ENCODE measurements at places on chromosomes 2 and 18.

- DNase-seq = no peak
These were observed 287.4 kb downstream of the PRKCE start for GRCh38 chr2:45938649-45939511.

DNA sequence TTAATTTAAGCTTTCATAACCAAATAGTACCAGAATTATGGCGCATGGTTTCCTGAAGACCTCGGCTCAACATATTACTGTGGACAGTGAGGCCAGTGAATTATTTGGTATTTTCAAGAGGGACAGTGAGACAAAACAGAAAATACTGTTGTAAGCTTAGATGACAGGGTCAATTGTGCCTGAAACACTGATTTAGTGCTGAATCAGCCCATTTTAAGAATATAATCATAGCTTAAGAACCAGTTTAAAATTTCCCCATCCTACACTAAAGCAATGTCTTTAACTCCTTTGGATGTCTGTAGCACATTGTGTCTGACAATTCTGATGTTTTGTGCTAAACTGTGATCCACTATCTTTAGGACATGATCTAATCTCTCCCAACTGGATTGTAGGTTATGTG is 4.6 kb downstream of the ITGA6 start:
- DNase-seq = no peak

DNA sequence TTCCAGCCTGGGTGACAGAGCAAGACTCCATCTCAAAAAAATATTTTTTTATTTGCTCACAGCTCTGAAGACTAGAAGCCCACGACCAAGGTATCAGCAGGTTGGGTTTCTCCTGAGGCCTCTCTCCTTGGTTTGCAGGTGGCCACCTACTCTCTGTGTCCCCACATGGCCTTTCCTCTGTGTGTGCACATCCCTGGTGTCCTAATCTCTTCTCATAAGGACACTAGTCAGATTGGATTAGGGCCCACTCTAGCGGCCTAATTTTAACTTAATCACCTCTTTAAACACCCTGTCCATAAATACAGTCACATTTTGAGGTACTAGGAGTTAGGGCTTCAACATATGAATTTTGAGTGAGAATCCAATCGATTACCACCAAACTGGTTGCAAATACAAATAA is 2.0 kb upstream of the RAB3GAP1 start:
- no peak for DNase-seq

GRCh38 chr2:16973586-16974286 is 308.1 kb upstream of the CYRIA start:
- no peak for DNase-seq

DNA sequence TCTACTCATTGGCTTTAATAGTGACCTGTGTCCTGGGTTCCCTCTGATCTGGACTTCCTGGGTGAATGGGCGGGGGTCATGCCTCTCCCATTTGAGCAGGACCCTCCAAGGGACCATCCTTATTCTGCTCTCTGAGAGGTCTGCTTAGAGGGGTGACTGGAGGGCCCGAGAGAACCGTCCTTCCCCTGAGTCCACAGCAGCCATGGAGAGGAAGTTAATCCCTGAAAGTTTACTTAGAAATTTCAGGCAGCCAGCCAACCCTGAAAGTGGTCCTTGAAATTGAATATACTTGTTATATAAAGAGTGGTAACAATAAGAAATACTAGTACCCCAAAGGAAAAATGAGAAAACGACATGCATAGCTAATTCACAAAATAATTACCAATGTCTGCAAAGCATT is 226.1 kb downstream of the DYSF start:
- no peak for DNase-seq

DNA sequence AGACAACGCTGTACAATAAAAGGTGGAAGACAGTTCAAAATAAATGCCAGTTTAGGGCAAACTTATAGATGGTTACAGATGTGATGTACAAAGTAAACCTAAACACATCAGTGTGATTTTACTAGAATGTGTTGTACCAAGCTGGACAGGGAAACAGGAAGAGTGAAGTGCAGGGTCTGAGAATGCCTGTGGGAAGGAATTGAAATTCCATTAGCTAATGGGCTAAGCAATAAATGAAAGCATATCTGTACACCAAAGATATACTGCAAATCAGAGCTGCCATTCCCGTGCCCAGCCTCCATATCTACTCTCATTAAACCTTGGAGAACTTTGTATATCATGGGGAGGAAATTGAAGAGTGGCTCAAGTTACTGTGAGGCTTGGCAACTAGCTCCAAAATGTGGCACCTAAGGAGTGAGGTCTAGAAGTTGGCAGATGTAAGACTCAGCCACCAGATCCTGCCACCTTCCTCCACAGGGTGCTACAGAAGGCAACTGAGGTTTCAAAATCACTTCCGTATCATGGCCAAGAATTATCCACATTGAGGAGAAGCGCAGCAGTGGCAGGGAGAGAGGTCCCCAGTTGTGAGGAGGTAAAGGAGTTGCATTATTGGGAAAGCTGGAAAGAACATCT is 277.8 kb downstream of the TCF4 start:
- no peak for DNase-seq

DNA sequence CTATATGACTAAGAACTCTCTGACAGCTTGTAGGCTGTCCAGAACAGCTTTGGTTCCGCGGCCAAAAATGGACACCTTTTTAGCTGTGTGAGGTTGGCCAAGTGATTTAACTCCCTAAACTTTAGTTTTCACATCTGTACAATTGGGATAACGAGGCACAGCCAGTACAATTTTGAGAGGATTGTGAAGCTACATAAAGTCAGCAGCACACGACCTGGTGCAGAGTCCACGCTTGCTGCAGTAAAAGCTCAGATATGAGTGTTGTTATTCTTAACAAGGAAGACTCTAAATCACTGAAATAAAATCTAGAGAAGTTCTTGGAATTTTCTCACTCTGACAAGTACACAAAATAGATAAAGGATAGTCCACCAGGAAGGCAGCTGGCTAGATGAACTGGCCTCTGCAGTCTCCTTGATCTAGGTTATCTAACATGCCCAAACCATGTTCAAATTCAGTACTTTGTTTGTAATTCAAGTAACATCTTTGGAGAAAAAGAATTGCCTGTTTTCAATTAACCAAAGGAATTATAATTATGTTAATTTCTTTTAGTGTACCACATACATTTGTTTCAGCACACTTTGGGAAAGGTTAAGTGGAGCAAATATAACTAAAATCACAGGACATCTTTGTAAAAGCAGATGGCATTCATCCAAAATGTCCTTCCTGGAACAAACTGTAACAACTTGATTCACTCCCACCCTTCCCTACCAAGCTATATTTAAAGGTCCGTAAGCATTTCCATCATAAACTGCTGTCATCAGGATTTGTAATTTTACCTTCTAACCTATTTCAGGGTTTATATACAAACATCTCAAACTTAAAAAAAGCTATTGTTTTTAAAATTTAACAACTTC is 201.7 kb upstream of the STK17B start:
- DNase-seq = no peak

GRCh38 chr2:176774766-176775451 is 437.7 kb upstream of the HNRNPA3 start:
- no peak for DNase-seq
